Activated CD4-positive, CD25-positive, alpha-beta regulatory T cell (primary cell): ENCODE measurements at places on chromosomes 4 and X.

DNA sequence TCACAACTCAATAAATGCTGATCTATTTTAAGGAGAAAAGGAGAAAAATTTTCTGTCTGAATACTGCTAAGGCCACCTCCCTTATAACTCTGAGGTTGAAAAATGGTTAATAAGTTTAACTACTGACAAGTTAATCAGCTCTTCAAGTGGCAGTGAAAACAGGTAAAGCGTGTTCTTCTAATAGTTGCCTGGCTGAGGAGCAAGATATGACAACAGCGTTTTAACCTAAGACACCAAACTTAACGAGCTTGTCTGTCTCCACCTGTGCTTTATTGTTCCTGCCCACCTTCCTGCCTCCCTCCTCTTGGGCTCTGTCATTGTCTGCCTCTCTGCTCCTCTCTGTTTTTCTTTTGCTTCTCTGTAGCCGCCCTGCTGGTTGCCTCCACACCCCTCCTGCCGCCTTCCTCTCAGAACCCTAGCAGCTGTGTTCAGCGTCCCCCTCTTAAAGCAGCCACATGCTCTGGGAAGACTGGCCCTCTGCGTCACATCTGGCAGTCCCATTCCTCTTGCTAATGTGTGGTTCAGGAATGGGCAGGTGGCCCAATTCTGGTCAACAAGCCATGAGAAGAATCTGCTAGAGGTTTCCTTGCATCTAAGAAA lies 4.3 kb upstream of the TSPAN5 start:
- DNase-seq = no peak

- DNase-seq = no peak
These were observed 17.3 kb upstream of the QRFPR start for GRCh38 chr4:121397941-121398601.

DNA sequence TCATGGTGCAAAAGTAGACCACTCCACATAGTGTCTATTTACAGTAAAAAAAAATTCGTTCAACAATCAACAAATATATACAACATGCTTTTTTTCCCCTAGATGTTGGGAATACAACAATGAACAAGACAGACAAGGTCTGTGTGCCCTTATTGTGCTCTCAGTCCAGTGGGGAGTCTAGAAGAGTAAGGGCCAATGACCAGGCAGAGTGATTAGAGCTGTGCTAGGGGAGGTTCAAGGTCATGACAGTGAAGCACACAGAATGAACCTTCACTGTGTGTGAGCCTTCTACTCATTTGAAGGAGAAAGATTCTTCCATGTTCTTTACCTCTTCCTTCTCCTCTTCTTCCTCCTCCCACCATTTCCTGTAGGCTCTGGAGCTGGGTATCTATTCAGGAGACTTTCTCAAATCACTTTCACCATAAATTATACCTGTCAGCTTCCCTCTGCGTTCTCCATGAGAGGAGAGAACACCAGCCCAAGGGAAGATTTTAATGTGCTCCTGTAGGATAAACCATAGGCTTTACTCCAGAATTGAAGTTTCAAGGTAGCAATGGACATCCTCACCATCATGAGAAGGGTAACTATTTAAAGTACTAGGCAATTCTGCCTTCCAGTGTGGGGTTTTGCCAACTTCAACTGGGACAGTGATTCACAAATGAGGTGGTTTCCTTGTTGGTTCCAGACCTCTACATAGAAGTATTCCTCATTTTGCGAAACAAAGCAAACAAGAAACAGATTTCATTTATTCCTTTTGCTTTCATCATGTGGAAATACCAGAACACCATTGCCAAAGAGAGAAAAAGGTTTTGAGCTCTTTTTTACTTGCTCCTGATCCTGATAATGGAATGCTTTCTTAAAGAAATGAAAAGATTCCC lies 246.9 kb upstream of the GPC4 start:
- no peak for DNase-seq

DNA sequence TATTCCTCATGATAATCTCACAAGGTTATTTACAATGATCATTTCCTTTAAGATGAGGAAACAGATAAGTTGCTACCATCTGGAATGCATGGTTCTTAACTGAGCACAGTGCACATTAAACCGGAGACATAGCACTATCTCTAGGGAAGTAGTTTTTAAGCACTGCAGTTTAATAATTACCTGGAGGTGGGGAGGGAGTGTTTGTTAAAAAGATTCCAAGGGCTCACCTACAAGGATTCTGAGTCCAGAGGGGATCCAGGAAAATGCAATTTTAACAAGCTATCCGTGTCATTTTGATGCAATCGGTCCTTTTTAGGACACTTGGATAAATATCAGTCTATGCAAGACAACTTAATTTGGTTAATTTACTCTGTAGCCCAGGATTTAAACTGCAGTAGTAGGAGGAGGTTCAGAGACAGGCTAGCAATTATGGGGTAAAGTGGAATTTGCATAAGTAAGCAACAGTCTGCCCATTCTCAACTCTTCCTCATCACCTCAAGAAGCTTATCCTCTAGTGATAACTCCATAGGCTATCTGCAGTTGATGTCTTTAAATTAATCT lies 2.8 kb upstream of the PDLIM5 start:
- DNase-seq = no peak

DNA sequence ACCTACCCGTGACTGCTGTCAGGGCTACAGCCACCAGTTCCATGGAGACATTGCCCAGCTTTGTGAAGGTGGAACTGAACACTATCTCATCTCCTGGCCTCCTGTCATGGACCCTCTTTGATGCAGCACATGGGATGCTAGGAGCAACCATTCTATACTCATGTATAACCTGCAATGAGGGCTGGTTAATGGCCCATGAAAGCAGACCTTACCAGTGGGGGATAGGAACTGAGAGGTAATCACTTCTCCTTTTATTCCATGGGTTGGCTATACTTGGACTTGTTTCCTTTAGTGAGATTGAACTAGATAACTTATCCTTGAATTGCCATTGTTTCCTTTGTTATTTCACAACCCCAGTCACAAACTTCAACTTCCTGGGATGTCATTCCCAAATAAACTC lies 310.6 kb downstream of the BMPR1B start:
- DNase-seq = no peak

DNA sequence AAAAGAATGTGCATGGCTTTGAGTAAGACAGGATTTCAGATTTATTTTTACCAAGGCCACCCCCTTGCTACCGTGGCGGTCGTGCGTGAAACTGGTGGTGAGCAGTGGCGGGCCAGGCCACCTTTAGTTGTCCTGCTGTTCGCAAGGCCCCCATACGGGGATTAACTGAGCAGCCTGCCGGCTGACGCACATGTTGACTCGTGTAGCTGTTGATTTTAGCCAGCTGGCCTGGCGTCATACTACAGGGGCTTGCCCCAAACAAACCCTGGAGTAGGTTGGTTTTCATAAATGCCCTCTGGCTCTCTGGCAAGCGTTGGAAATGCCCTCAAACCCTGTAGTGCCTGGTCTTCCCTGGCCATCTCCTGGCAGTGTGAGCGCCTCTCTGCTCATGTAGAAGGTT lies 28.4 kb downstream of the WFS1 start:
- no peak for DNase-seq

DNA sequence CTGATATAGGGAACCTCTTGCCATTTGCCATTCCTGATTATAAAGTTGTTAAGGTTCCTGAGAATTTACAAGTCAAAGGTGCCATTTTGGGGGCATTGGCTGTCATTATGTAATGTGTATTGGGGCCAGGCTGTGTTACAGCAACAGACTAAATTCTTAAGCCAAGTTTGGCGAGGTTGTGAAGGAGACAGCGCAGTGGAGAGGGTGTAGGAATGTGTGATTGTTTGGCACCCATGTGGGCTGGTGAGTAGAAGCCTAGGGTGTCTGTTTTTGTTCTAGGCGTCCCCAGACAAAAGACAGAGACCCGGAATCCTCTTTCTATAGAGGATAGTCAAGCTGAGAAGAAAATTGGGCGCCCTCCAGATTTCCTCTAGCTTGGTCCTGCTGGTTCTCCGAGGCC lies 2535.3 kb downstream of the PCDH7 start:
- no peak for DNase-seq

GRCh38 chrX:117972711-117973109 lies 143.9 kb downstream of the KLHL13 start:
- no peak for DNase-seq

DNA sequence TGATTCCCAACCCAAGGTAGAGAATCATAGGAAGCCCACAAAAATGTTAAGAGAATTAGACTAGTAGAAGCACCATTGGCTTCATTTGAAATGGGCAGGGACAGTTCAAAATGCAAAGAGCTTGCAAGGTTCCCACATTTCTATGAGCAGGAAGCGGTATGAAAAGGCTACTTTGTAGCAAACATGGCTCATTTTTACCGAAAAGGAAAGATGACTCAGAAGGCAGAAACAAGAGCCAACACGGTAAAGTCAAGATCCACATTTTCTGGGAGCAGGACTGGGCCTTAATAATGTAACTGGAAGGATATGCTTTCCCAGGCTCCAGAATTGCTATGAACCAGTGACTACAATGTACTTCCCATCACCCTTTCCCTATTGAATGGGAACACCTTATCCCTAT lies 89.5 kb downstream of the GLRA3 start:
- no peak for DNase-seq

GRCh38 chr4:31045724-31046318 lies 325.7 kb downstream of the PCDH7 start:
- no peak for DNase-seq

- DNase-seq = no peak
These were observed 6.0 kb downstream of the PLP1 start for GRCh38 chrX:103782640-103783039.

DNA sequence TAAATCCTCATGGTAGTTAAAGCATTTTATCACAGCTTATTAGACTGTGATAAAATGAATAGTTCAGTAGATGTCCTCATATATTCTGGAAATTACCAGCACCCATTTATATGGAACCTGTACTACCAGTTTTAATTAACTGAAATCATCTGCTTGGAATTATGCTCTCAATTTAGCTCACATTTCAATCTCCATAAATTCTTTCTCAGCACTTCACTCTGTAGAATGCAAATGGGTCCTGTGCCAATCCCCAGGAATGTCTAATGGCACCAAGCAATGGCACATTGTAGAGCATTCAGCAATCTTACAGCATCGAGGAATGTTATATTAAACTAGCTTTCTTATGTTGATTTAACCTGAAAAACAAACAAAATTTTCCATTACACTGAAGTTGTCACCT lies 355.1 kb downstream of the PDHA2 start:
- DNase-seq = no peak

- DNase-seq = no peak
These were observed 1.9 kb downstream of the PHOX2B start for GRCh38 chr4:41746440-41747229.

- DNase-seq = no peak
These were observed 3.2 kb upstream of the XKRX start for GRCh38 chrX:100931925-100932285.

- DNase-seq = no peak
These were observed 208.7 kb downstream of the CHIC2 start for GRCh38 chr4:53855581-53856250.

GRCh38 chrX:110924871-110925270 lies 129.3 kb upstream of the CHRDL1 start:
- no peak for DNase-seq

- DNase-seq = no peak
These were observed 1005.5 kb upstream of the GRID2 start for GRCh38 chr4:91298156-91298700.

DNA sequence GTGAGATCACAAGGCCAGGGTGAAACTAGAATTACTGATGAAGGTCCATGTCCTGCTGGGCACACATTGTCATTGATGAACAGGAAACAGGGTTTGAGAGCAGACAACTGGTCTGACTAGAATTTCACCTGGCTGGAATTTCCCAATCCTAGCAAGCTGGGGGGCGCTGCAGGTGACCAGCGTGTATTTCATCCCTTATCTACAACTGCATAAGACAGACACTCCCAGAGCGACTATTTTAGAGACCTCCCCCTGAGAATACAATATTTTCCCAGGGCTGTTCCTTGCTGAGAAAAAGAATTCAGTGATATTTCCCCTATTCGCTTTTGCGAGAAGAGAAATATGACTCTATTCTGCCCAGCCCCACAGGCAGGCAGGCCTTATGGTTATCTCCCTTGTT lies 432.6 kb upstream of the GALNT7 start:
- DNase-seq = no peak

GRCh38 chr4:175309041-175309440 lies 390.9 kb downstream of the ADAM29 start:
- DNase-seq = no peak

DNA sequence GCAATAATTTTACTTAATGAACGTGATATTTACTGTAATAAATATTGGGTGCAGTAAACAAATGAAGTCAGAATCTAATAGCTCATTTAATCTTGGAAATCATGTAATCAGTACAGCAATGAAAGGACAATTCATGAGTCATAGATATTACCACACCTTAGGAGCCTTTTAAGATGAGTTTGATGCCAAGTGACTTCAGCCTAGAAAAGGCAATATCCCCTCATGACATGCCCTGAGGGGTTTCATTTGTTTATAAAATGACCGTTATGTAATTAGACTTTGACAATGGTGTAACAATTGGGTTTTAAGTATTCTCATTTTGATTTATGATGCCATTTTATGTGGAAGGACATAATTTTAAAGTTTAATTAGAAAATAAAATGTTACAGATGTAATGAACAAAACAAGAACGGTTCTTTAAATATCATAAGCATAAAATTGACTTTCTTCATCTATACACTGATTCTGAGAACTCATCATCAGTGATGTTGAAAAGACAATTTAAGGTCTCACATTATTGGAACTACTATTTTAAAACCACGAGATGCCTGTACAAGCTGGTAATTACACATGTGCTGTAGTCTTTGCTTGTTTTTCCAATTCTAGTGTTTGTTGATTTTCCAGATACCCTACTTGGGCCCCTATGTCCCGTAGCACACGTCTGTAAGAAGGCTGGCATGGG lies 5.0 kb downstream of the FGF2 start:
- no peak for DNase-seq

- no peak for DNase-seq
These were observed 11.6 kb downstream of the CXCR3 start for GRCh38 chrX:71606536-71607216.

- DNase-seq = no peak
These were observed 53.7 kb downstream of the TAB3 start for GRCh38 chrX:30835373-30835772.

DNA sequence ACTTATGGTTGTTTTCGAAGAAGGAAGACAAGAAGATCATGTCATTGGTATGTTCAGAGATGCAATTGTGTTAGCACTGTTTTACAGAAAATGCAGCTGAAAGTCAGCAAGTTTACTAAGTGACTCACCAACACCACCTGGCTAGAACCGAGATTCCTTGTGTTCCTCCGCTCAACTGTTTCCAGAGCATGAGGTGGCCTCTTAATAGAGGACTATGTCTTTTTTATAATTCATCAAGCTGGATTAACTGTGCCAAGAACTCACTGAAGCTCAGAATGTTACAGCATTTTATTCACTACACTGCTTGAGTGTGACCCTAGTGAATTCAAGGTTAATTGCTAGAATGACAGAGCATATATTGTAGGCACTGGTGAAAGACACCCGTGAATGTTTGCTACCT lies 1573.5 kb upstream of the TENM3 start:
- DNase-seq = no peak
